ENCODE measurements at places on chromosomes 2 and 18. TPM values are rescaled to one million over a fixed set of nuclear protein-coding genes. Genes with fewer than 3 reads are reported as not detected.

The SULT1C2 gene
- polyA plus RNA-seq, result 238 TPM

The GAREM1 gene
- 11.8 TPM for polyA plus RNA-seq

The SERPINB2 gene
- polyA plus RNA-seq, result 0.15 TPM

The SLC38A11 gene
- 15.4 TPM for polyA plus RNA-seq

The RAMP1 gene
- 76.1 TPM for polyA plus RNA-seq

DNA sequence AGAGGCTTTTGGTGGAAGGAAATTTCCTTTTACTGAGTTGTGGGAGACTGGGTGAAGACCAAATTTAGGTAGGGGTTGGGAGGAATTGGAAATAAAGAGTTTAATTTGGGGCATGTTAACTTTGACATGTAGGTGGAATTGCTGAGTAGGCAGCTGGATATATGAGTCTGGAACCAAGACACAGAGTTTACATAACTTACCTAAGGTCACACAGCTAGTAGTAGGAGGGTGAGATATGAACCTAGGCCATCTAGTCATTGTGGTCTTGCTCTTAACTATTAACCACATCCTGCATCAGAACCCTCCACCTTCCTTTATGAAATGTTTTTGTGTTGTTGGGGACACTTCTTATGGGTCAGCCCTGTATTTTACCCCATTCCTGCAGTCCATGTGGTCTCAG is 113.1 kb downstream of the ICOS start:
- DNase-seq, result no peak

DNA sequence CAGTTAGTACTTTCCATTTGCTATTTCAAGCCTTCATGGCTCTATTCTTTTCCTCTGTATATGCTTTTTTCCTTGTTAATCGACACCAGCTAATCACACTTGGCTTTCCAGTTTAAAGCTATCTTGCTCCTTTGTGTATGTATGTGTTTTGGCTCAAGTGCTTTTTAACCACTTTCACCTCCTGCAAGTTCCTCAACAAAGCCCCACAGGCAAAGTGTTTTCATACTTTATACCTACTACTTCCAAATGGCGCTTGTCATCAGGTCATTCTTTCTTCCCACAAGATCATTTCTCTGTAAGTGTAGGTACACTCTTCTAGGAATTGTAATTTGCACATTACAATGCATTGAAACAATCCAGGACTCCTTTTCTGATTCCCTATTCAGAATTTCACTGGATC is 64.0 kb upstream of the FIGN start:
- DNase-seq, result no peak

GRCh38 chr2:123738643-123739042 is 286.4 kb upstream of the CNTNAP5 start:
- no peak for DNase-seq

GRCh38 chr2:28391564-28392296 is 928 bp upstream of the FOSL2 start:
- peak; percentile 97 for DNase-seq

GRCh38 chr2:235661167-235661937 is 167.5 kb downstream of the AGAP1 start:
- peak; percentile 85 for DNase-seq

- DNase-seq, result no peak
Measured at GRCh38 chr2:134246154-134246874, 7.6 kb upstream of the MGAT5 start.

DNA sequence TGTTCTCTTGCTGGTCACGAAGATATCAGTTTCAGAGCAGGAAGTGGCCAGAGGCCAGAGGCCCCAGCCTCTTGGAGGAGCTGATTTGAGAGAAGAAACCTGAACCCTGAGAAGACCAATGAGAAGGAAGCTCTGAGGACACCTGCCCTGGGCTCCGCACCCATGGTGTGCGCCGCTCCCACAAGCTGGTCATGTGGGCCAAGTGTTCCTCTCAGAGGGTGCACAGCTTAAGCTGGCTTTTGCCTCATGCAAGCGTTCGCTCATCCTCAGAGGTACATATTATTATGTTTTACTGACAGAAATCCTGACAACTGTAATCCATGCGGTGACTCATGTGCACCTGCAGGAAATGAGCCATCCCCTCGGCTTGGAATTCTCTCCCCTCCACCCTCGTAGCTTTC is 316.1 kb upstream of the MYT1L start:
- no peak for DNase-seq

- DNase-seq, result peak; percentile 64
Measured at GRCh38 chr2:20135631-20136050, 84.2 kb upstream of the LAPTM4A start.

GRCh38 chr2:132804051-132804450 is 134.0 kb upstream of the LYPD1 start:
- no peak for DNase-seq

Data from large intestine (tissue), 12 donors.